ENCODE measurements at places on chromosomes 11 and 22.

GRCh38 chr11:126839496-126839895 lies 161.1 kb downstream of the KIRREL3 start:
- no peak for DNase-seq

DNA sequence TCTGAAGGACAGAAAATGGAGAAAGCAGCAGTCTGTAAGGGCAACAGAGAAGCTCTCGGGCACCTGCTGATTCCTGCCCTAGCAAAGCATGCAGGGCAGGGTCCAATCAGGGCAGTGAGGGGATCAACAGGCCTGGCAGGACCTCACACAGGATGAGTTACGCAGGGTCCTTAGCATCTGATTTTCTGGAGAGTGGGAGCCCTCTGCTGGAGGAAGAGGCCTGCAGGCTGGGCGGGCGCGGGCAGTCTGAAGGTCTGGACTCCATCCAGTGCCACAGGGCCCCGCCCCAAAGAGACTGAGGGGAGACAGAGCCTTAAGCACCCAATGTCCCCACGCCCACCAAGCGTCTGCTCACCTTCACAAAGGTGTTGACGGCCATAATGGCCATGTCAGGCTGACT lies 28.9 kb downstream of the AP1B1 start:
- peak; percentile 15 for DNase-seq

- DNase-seq, result no peak
Observed at GRCh38 chr11:16403448-16403803, 47.1 kb upstream of the SOX6 start.

GRCh38 chr11:23585416-23586104 lies 725.3 kb upstream of the CCDC179 start:
- no peak for DNase-seq

GRCh38 chr11:44957040-44957515 lies 6.4 kb upstream of the TP53I11 start:
- no peak for DNase-seq

DNA sequence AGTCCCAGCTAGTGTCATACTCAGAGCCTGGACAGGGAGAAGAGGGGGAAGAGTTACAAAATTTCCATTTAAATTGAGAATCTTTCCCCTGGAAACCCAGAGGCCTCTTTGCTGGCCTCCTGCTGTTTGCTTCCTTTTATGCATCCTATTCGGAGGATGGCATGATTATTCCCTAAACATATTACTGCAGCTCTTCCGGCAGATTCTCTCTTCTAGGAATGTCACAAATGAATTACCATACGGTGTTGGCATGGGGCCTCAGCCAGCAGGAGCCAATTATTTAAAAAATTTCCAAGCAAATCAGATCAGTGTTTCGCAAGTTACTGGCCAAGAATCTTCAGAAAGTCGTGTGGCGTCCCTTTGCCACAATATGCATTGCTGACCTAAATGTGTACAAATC lies 326.7 kb upstream of the NCAM1 start:
- no peak for DNase-seq

GRCh38 chr11:69463181-69463994 lies 18.1 kb upstream of the LINC01488 start:
- peak; percentile 75 for DNase-seq

- DNase-seq, result no peak
Observed at GRCh38 chr11:5286351-5286750, 15.4 kb downstream of the OR51B4 start.

DNA sequence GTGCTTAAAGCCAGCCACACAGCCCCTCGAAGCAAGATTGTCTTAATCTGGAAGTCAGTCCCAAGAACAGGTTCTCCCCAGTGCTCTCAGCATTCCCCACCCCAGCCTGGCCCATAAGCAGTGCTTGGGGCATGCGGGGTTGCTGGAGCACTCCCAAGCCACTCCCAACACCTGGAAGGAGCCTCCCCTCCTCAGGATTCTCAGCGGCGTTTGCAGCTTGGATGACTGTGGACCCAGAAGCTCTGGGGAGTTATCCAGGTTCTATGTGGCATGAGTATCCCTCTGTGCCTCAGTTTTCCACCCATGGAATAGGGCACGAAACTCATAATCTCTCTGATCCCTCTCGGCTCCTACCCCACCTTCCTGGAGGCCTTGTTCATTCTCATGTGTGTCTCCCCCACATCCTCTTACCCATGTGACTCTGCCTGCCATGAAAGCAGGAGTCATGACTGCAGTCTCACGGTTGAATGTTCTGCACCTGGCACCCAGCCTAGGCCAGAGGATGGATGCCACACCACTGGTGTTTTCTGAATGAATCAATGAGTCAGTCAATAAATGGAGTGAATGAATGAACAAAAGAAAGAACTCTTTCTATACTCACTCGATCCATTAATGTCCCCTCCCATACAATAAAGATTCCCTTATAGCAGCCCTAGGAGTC lies 33.4 kb upstream of the WNT7B start:
- DNase-seq, result peak; percentile 60

DNA sequence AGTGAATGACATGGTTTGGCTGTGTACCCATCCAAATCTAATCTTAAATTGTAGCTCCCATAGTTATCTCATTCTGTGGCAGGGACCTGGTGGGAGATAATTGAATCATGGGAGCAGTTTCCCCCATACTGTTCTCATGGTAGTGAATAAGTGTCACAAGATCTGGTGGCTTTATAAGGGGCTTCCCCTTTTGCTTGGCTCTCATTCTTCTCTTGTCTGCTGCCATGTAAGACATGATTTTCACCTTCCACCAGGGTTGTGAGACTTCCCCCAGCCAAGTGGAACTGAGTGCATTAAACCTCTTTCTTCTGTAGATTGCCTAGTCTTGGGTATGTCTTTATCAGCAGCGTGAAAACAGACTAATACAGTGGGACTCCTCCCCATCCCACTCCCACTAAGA lies 11.1 kb downstream of the OR5A2 start:
- no peak for DNase-seq

- DNase-seq, result no peak
Observed at GRCh38 chr11:65722261-65722660, 1.7 kb upstream of the RNASEH2C start.

- no peak for DNase-seq
Observed at GRCh38 chr11:30521297-30522071, 64.7 kb downstream of the MPPED2 start.

GRCh38 chr22:38271927-38272372 lies 860 bp downstream of the TMEM184B start:
- DNase-seq, result no peak

GRCh38 chr22:47210112-47210657 lies 447.7 kb downstream of the TBC1D22A start:
- no peak for DNase-seq

DNA sequence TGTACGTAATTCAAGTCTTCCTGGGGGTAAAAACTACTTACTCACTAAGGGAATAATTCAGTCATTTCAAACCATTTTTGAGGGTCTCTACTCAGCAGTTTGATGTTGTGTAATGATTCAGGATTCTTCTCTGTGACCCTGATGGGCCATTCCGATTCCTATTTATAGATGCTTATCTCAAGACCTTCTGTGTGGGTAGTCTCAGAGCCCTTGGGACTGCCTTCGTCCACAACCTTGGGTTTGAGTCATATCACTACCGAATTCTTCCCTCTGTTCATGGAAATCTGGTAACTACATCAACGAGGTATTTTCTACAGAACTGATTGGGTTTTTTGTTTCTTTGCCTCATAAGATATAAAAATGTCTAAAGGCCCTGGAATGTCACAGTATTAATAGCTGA lies 14.3 kb upstream of the CBX6 start:
- no peak for DNase-seq

GRCh38 chr11:113363996-113364641 lies 23.5 kb upstream of the ANKK1 start:
- no peak for DNase-seq

- DNase-seq, result no peak
Observed at GRCh38 chr11:103671143-103671651, 365.2 kb upstream of the DDI1 start.

DNA sequence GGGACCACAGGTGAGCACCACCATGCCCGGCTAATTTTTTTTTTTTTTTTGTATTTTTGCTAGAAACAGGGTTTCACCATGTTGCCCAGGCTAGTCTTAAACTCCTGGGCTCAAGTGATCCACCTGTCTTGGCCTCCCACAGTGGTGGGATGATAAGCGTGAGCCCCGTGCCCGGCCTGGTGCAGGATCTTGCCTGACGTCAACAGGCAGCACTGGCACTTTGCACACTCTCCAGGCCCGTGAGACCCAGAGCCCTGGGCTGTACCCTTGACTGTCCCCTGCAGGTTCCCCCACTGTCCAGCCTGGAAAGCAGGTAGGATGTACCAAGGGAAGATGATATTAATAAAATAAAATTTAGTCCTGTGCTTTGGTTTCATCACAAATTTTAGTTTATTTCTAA lies 29.1 kb upstream of the PANX2 start:
- DNase-seq, result no peak

DNA sequence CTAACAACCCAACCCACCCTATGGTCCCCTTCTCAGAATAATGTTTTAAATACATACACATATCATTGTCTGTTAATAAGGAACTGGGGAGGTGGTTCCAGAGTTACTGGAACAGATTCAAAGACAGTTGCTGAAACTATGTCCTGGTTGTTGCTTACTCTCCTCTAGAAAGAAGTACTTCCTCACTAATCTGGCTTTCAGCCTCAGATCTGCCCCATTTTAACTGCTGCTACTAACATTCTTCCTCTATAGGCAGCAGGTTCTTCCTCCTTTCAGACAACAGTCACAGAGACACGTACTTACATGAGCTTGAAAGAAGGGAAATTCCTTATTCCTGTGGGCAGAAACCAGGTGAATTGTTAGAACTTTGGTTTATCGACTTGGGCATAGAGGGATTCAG lies 8.1 kb upstream of the NEU3 start:
- DNase-seq, result no peak

GRCh38 chr22:19019679-19020032 lies 83.6 kb upstream of the PRODH start:
- DNase-seq, result no peak

GRCh38 chr11:120744016-120744994 lies 232.8 kb downstream of the GRIK4 start:
- DNase-seq, result no peak

GRCh38 chr22:24566899-24567511 lies 11.2 kb downstream of the SNRPD3 start:
- DNase-seq, result no peak

- DNase-seq, result no peak
Observed at GRCh38 chr11:60315871-60316270, 11.2 kb upstream of the MS4A6E start.

- DNase-seq, result no peak
Observed at GRCh38 chr11:128580612-128581011, 6.7 kb downstream of the ETS1 start.

DNA sequence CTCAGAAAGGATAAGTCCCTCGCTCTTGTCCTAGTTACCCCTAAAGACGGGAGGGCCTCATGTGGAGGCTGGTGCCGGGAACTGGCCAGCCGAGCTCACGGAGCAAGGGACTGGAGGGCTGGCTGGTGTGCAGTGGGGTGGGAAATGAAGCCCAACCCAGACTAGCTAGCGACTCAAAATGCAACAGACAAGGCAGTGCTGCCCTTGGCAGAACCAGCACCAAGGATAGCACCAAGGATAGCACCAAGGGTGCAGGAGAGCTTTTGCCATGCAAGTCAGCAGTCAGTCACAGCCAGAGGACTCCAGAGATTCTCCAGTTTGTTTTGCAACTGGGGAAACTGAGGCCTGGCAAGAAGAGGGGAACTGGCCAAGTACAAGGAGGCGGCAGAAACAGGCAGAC lies 6.5 kb upstream of the BATF2 start:
- no peak for DNase-seq

DNA sequence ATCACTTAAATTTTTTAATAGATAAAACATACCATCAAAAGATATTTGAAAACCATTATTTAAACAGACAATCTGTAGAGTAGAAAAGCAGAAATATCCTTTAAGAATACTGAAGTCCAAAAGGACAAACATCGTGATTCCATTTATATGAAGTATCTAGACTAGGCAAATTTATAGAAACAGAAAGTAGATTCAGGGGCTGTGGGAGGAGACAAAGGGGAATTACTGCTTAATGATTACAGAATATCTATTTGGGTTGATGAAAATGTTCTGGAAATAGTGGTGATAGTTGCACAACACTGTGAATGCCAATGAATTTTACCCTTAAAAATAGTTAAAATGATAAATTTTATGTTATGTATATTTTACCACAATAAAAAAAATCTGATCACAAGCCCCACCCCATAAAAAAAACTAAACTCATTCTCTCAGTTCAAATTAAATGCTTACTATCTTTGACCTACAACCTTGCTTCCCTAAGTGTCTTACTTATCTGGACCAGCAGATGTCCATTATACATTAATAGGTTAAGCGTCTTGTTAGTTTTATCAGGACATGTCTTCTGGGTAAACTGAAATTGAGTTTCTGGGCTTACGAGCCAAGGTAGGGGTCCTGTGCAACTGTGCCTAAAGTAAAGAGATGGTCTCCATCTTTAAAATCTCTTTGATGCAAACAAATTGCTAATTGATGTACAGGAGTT lies 86.3 kb downstream of the FCHSD2 start:
- no peak for DNase-seq
